Memory B cell (primary cell): ENCODE measurements at places on chromosomes 1 and 21.
A peak's percentile ranks its signal among the peaks of the same experiment; 100 is the strongest.

DNA sequence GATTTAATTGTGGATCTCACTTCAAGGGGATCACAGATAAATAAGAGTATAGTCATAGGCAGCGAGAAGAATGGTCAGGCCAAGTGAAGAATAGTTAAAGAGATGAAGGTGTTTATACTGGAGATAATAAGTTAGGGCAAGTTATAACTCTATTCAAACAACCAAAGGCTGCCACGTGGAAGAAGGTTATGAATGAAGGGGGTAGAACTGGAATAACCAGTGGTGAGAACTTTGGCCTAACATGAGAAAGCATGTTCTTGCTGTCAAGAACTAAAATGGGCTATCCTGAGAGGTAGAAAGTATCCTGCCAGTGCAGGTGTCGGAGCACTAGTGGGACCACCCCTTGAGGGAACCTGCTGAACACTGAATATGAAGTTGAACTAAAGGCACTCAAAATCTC is 49.6 kb upstream of the EDEM3 start:
- H3K4me1 ChIP-seq, result peaks cover 7% of the 10 kb centered on the region
- H3K27me3 ChIP-seq, result no peaks in the 10 kb centered on the region
- no peak overlapping the region for H3K4me3 ChIP-seq

DNA sequence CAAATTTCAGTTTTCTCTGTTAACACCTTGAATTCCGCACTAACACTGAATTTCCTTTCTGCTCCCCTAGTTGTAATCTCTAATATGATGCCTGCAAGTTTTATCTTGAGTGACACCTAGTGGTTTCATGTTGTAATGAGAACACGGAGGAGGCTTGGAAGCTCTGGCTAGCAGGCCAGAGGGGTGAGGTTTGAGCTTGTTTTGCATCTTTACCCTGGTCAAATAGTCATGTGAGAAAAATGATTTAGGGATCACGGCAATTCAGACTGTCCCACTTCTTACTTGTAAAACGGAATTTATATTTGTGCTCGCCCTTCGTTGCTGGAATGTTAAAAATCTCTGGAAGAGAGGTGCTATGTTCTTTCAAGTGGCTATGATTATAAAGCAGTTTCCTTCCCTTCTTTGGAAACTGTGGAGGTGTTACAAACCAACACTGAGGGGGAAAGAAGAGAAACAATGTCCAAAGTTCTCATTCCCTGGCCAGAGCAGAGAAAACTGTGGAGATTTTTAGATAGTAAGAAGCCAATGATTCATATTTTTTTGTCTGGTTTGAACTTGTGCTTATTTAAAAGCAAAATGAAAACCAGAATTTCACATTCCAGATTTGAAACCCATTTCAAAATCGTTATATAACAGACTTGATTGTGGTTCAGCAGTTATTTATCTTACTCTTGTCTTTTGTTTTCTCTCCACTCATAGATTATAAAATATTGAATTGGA is 5.3 kb upstream of the MROH9 start:
- no peaks in the 10 kb centered on the region for H3K27me3 ChIP-seq
- no peak overlapping the region for H3K4me3 ChIP-seq
- peaks cover 6% of the 10 kb centered on the region for H3K4me1 ChIP-seq
- H3K36me3 ChIP-seq, result no peaks in the 10 kb centered on the region
- DNase-seq, result peak; percentile 15

GRCh38 chr1:3359756-3360440 is 94.6 kb upstream of the ARHGEF16 start:
- no peaks in the 10 kb centered on the region for H3K36me3 ChIP-seq
- DNase-seq, result no peak
- H3K4me1 ChIP-seq, result no peaks in the 10 kb centered on the region
- no peak overlapping the region for H3K4me3 ChIP-seq

DNA sequence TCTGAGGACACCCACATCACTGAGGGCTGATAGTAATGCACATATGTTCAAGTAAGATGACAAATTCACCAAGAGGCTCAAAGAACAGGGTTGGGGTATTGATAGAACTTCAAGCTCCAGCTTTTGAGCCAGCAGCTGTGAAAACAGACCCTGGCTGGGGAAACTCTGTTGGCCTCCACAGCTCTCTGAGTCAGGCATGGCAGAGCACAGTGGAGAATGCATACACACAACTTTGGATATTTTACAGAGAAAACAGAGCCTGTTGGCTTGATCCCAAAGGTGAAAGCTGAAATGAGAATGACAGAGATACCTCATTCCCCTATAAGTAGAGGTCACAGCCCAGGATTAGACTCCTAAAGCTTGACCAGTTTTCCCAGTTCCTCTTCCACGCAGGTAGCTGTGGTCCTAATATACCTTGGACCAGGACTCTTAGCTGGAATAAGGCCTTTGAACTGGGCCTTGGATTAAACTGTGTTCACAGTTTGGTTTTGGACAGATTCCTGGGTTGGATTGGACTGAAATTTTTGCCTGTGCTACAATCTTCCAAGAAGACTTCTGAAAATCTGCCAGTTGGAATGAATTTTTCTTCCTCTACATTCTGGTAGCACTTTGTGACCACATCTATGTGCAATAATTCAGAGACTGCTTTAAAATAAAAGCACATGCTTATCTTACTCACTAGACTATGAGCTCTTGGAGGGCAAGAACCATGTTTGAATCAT is 101.6 kb upstream of the HMGB4 start:
- no peak overlapping the region for H3K27ac ChIP-seq
- H3K27me3 ChIP-seq, result peaks cover 8% of the 10 kb centered on the region
- no peaks in the 10 kb centered on the region for H3K4me1 ChIP-seq
- no peak for DNase-seq

DNA sequence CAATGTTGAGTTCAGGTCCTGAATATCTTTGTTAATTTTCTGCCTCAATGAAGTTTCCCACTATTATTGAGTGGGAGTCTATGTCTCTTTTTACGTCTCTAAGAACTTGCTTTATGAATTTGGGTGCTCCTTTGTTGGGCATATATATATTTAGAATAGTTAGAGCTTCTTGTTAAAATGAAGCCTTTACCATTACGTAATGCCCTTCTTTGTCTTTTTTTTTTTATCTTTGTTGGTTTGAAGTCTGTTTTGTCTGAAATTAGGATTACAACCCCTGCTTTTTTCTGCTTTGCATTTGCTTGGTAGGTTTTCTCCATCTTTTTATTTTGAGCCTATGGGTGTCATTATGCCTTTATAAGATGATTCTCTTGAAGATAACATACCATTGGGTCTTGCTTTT is 10.9 kb downstream of the CLCA4 start:
- H3K27me3 ChIP-seq, result peaks cover 12% of the 10 kb centered on the region
- no peak for DNase-seq
- no peak overlapping the region for H3K4me3 ChIP-seq

DNA sequence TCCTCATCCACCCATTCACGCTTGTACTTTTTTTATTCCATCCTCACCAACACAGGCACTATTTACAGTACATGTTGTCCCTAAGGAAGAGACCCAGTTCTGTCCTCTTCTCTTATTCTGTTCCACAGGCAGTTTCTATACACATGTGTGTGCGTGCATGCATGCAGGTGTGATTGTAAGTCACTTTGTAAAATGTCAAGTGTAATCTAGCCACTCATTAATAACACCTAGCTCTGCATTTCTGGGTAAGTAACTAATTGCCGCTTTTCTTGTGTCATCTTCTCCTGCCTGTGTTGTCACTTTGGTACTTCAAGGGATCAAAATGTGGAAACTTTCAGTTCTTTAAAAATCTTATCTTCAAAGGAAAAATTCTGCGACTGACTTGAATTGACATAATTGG is 377.2 kb downstream of the SEC16B start:
- no peaks in the 10 kb centered on the region for H3K4me1 ChIP-seq
- peaks cover 4% of the 10 kb centered on the region for H3K27me3 ChIP-seq
- H3K4me3 ChIP-seq, result no peak overlapping the region
- no peak for DNase-seq
- no peak overlapping the region for H3K27ac ChIP-seq

DNA sequence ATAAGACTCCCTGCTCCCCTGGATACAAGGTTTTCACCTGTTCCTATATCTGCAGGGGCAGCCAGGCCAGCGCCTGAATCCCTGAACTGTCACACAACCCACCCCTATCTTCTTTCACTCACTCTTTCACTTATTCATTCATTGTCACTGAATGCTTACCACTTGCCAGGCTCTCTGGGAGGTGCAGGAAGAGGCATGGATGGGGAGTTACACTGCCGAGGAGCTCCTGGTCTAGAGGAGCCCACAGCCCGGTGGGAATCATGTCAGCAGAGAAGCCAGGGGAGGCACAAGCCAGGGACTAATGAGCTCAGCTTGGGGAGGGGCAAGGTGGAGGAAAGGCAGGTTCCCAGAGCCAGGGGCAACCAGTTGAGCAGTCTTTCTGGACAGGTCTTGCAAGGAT is 155.8 kb downstream of the TRABD2B start:
- no peak for DNase-seq
- H3K4me1 ChIP-seq, result no peaks in the 10 kb centered on the region
- peaks cover 18% of the 10 kb centered on the region for H3K27me3 ChIP-seq
- no peak overlapping the region for H3K4me3 ChIP-seq

- no peaks in the 10 kb centered on the region for H3K36me3 ChIP-seq
- peaks cover 4% of the 10 kb centered on the region for H3K4me1 ChIP-seq
- H3K27me3 ChIP-seq, result peaks cover 14% of the 10 kb centered on the region
- no peak overlapping the region for H3K27ac ChIP-seq
- no peak for DNase-seq
Measured at GRCh38 chr1:119472080-119472818, 34.8 kb upstream of the HSD3B1 start.

- no peak overlapping the region for H3K4me3 ChIP-seq
- DNase-seq, result no peak
Measured at GRCh38 chr1:217332431-217333065, 298.3 kb downstream of the GPATCH2 start.

- H3K4me3 ChIP-seq, result no peak overlapping the region
- H3K4me1 ChIP-seq, result no peaks in the 10 kb centered on the region
- no peak overlapping the region for H3K27ac ChIP-seq
- no peak for DNase-seq
- H3K36me3 ChIP-seq, result no peaks in the 10 kb centered on the region
Measured at GRCh38 chr1:163094182-163094581, 25.0 kb downstream of the RGS4 start.

GRCh38 chr1:109903376-109903930 is 7.2 kb upstream of the CSF1 start:
- H3K36me3 ChIP-seq, result no peaks in the 10 kb centered on the region
- peaks cover 2% of the 10 kb centered on the region for H3K27me3 ChIP-seq
- no peak overlapping the region for H3K27ac ChIP-seq
- peaks cover 13% of the 10 kb centered on the region for H3K4me1 ChIP-seq
- H3K4me3 ChIP-seq, result no peak overlapping the region

DNA sequence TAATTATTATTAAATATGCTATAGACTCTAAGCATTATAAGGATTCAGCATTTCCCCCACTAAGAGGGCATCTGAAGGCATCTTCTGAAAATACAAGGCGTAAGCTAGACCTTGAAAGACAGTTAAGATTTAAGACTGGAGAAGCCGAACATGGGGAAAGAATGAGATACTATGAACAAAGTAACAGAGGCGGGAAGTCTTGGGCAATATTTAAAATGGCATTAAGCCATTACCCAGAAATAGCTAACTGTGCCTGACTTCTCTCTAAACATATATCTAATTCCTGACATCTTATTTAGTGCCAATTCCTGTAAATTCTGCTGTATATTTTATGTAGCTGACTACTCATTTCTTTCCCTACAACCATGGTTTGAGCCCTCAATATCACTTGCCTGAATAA is 20.9 kb downstream of the DPH5 start:
- peaks cover 30% of the 10 kb centered on the region for H3K36me3 ChIP-seq
- DNase-seq, result no peak
- H3K4me3 ChIP-seq, result no peak overlapping the region
- H3K27ac ChIP-seq, result peak overlapping the region; percentile 36
- H3K4me1 ChIP-seq, result peaks cover 25% of the 10 kb centered on the region
- no peaks in the 10 kb centered on the region for H3K27me3 ChIP-seq

DNA sequence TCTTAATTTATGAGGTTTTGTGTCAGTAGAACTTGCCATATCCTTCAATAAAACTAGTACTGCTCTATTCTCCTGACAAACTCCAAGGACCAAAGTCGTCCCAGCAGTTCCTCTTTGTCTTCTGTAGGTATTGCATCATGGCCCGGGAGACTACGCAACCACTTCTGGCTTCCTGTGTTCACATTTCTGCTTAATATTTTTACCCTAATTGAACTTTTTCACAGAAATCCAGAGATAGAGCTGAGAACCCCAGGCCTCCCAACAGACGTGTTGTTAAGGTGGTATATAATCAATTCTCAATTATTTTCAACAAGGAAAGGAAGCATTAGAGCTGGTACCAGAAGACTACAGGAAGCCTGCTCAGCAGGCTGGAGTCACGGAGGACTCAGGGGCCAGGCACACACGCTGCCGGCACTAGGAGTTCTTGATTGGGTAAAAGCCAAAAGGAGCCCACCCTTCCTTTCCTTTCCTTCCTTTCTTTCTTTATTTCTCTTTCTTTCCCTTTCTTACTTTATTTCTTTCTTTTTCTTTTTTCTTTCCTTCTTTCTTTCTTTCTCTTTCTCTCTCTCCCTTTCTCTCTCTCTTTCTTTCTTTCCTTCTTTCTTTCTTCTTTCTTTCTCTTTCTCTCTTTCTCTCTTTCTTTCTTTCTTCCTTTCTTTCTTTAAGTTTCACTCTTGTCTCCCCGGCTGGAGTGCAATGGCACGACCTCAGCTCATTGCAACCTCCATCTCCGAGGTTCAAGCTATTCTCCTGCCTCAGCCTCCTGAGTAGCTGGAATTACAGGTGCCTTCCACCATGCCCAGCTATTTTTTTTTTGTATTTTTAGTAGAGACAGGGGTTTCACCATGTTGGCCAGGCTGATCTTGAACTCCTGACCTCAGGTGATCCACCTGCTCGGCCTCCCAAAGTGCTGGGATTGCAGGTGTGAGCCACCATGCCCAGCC is 173.7 kb downstream of the ZBTB18 start:
- peaks cover 7% of the 10 kb centered on the region for H3K27me3 ChIP-seq
- H3K27ac ChIP-seq, result no peak overlapping the region
- DNase-seq, result no peak
- peaks cover 6% of the 10 kb centered on the region for H3K4me1 ChIP-seq
- H3K36me3 ChIP-seq, result peaks cover 3% of the 10 kb centered on the region
- H3K4me3 ChIP-seq, result no peak overlapping the region

DNA sequence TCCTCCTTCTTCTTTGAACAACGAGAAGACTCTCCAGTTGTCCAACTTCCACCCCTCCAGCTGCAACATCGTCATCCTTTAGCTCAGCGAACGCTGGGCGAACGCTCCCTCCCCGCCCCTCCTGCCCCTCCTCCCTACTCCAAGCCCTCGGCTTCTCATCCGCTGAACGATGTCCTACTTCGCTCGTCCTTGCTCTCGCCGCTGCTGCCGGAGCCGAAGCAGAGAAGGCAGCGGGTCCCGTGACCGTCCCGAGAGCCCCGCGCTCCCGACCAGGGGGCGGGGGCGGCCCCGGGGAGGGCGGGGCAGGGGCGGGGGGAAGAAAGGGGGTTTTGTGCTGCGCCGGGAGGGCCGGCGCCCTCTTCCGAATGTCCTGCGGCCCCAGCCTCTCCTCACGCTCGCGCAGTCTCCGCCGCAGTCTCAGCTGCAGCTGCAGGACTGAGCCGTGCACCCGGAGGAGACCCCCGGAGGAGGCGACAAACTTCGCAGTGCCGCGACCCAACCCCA is at the start of gene BCAN:
Gene BCAN (plus strand): TSS at position 357 of the 504 bp plus-strand sequence. CDS start 3,938 bp downstream, outside the sequence.
- H3K36me3 ChIP-seq, result no peaks in the 10 kb centered on the region
- peaks cover 20% of the 10 kb centered on the region for H3K4me1 ChIP-seq
- no peak within 1 kb of the TSS for H3K27ac ChIP-seq
- peak within 1 kb of the TSS; percentile 76 for H3K4me3 ChIP-seq
- DNase-seq, result no peak
- peaks cover 53% of the 10 kb centered on the region for H3K27me3 ChIP-seq

GRCh38 chr21:31498985-31499384 is 154.9 kb upstream of the TIAM1 start:
- H3K36me3 ChIP-seq, result no peaks in the 10 kb centered on the region
- H3K4me3 ChIP-seq, result no peak overlapping the region
- no peaks in the 10 kb centered on the region for H3K4me1 ChIP-seq
